ENCODE measurements at places on chromosomes 11 and 22.

DNA sequence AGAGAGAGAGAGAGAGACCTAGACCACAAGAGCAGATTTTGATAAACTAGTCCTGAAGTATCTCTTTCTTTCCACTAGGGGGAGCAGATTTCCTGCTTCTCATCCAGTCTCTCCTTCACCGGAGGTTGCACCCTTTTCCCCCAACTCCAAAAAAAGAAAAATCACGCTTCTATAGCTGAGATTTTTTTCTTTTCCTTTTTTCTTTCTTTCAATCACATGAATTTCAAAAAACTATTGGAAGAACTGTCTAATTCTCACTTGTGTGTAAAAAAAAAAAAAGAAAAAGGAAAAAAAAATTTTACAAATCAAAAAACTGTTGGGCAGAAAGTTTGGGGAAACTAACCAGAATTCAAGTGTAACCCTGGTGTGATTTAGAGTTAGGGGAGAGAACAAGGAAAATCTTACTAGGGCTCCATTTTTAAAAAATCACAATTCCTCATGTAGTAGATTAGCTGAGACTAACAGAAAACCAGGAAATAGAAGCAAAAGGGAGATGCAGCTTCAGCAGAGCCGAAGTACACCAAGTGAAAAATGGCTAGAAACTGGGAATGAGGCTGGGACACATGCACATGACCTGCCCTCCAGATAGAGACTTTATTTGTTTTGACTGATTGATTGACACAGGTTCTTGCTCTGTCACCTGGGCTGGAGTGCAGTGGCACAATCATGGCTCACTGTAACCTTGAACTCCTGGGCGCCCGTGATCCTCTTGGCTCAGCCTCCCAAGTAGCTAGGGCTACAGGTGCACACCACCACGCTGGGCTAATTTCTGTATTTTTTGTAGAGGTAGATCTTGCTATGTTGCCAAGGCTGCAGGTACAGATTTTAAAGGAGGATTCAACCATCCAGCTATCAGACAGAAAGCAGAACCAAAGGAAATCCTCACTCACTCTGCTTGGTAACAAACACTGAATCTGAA, 27.1 kb downstream of the SDHD start:
- DNase-seq: peak; percentile 45

GRCh38 chr11:41897991-41898390, 438.5 kb upstream of the LRRC4C start:
- DNase-seq: no peak

GRCh38 chr11:64058494-64058893, 22.8 kb downstream of the FLRT1 start:
- peak; percentile 55 for DNase-seq

GRCh38 chr22:43409046-43409445, 2.8 kb upstream of the MPPED1 start:
- DNase-seq: no peak

DNA sequence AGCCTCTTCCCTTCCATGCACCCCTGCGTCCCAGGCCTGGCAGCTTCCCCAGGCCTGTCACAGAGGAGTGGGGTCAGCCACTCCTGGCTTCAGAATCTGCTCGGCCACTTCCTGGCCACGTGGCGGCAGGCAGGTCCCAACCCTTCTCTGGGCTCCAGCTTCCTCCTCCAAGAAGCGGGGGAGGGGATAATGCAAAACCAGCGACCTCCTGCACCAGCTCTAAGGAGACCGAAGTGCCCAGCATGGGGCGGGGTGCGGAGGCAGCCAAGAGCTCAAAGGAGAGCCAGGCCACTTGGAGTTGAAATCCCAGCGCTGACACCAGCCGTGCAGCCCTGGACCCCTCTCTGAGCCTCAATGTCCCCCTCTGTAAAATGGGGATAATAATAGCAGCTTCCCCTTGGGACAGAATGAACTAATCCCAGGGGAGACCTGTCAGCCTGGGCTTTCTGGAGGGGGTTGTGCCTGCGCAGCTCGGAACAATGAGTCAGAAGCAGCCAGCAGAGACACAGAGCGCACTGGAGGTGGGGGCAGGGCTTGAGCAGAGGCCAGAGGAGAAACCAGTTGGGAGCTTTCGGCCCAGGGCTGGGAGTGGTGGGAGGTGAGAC, 22.8 kb upstream of the PICK1 start:
- DNase-seq: no peak

GRCh38 chr11:126311401-126312291, 7.8 kb downstream of the DCPS start:
- no peak for DNase-seq

DNA sequence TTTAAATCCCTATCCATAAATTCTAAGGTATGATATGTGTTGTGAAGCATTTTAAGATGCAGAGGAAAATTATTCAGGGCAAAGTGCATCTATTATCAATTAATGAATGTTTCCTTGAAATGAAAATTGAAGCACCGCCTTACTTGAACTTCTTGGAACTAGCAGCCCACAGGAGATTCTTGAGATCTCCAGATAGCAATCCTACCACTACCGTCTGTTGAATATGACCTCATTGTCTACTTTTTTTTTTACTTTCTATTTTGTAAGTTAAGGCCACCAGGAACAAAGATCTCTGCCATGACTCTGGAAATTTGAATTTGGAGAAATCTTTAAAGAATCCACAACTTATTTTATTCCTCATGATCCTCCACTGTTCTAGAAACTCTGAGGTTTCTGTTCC, 808.7 kb downstream of the KCNA4 start:
- DNase-seq: no peak

DNA sequence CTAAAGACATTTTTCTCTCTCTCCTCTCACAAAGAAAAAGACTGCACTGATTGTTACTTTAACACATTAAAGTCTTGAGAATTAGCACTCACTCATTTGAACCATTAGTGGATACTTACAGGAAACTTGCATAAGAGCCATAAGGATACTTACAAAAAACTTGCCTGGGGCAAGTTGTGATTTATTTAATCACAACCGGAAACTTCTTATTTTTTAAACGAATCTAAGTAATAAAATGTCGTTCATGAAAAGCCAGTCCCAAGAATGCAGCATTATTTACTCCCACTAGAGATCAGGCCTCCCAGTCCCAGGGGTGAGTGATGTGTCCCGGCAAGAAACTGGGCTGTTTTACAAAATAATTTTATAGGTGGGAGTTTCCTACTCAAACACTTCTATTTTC, 59.3 kb upstream of the TTC12 start:
- no peak for DNase-seq

- DNase-seq: no peak
Measured at GRCh38 chr11:76700177-76701100, 29.9 kb upstream of the LRRC32 start.

- no peak for DNase-seq
Measured at GRCh38 chr11:130815097-130815802, 101.0 kb downstream of the SNX19 start.

GRCh38 chr11:102915044-102915375, 40.2 kb upstream of the MMP12 start:
- no peak for DNase-seq

- DNase-seq: no peak
Measured at GRCh38 chr22:31604137-31604705, 57.8 kb downstream of the PISD start.

GRCh38 chr11:61602775-61603569, 22.1 kb upstream of the SYT7 start:
- DNase-seq: peak; percentile 85

DNA sequence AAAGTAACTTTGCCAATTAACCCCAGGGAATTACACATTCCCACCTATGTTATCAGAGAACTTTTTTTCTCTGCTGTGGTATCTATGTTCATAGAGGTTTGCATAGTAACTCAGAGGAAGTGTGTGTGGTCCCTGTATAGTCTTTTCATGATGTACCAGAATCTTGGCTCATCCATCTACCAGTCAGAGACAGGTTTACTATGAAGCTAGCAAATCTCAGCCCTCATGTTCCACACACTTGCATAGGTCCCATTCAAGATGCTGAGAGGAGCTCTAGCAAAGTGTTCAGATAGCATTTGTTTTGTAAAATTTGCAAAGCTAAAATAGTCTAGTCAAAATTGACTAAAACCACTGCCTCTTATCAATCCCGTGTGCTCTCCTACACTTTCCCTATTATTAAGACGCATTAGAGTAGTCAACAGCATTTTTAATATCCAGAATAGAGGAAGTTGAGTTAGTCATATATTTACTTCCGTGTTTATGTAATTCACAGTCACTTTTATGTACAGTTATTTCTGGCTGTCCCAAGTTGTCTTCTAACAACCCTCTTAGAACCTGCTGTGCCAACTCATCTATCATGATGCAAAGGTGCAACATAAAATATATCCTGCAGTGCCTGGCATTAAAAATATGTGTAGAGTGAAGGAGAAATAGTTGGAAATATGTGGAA, 184.2 kb downstream of the FAM76B start:
- no peak for DNase-seq

GRCh38 chr11:87466223-87466622, 428.5 kb downstream of the TMEM135 start:
- no peak for DNase-seq

DNA sequence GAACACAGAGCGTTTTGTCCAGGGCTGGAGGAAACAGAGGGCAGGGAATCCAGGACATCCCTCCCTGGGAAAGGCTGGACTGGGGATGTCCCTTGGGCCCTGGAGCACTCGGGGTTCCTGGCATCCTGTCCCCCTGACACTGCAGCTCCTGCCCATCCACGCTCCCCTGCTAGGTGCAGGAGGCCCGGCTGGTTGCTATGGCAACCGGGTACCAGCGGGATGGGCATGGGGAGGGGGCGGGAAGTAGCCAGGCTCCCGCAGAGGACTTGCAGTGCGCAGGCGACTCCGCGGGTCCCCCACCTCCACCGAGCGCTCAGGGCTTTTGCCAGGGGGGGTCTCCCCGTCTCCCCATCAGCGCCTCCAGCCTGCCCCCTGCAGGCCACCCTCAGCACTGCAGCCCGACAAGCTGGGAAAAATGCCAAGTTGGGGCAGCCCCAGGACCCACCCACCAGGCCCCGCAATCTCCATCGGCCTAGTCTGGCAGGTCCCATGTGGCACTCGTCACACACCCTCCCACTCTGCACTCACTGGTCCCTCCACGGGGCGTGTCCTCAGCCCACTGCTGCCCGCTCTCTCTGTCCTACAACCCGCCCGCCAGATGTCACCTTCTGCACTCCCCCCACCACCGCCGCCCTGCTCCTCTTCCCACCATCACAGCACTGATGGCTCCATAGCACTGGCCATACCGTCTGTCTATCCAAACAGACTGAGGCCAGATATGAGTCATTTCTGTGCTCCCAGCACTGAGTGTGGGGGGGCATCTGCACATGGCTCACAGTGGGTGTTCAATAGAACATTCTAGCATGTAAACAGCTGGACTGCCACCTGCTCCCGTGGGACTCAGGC, 31.5 kb downstream of the KIAA0930 start:
- no peak for DNase-seq

DNA sequence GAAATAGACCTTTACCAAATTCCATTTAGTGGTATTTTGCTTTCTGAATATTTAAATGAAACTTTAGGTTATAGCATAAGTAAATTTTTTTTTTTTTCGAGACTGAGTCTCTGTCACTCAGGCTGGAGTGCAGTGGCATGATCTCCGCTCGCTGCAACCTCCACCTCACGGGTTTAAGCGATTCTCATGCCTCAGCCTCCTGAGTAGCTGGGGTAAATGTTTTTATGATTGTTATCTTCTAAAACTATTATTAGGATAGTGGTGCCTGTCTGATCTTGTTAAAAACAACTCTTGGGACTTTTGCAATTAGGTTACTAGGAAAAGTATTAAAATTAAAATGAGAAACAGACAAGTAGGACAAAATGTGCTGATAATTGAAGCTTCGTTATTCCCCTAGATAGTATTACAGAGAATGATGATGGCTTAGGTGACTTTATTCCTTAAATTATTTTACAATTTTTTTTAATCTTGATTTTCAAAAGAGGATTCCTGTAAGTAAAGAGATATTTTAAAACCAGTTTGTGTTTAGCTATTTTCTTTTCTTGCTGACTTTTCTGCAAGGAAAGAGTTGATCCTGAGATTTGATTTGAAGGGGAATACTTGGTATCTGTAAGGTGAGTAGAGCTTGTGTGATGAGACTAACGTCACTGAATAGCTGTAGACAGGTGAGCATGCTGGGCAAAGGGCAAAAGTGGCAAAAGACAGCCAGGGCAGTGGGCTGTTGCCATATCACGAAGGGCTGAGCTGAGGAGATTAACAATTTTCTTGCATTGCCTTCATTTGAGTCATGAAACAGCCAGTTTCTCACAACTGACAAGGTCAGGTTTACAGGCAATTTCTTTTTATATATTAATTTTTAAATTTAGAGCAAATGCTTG, 20.8 kb downstream of the CRKL start:
- DNase-seq: no peak

GRCh38 chr22:21861264-21861848, 6.1 kb downstream of the MAPK1 start:
- no peak for DNase-seq

DNA sequence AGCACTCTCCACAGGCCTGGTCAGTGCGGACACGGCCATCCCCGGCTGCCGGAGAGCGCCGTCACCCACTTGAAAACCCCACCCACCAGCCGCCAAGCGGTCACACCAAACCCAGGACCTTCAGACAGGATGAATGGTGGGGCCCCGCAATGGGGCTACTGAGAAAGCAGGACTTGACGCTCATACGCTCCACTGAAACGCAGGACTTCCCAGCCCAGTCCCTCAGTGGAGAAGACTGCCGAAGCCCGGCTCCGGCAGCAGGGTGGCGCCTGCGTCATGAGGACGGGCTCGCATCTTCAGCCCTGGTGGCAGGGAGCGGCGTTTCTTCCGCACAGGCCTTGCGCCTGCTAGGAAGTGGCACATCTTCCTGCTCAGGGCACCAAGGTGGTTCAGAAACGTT, 15.3 kb upstream of the PHLDA2 start:
- no peak for DNase-seq

- DNase-seq: no peak
Measured at GRCh38 chr22:25212337-25212736, 7.1 kb upstream of the CRYBB2 start.

- DNase-seq: no peak
Measured at GRCh38 chr22:50310031-50310722, 2.7 kb upstream of the PLXNB2 start.

GRCh38 chr11:57249384-57250319, 12.6 kb upstream of the APLNR start:
- no peak for DNase-seq

GRCh38 chr11:84929738-84930137, 697.4 kb downstream of the DLG2 start:
- no peak for DNase-seq

- no peak for DNase-seq
Measured at GRCh38 chr11:29279716-29280115, 737.1 kb downstream of the KCNA4 start.

DNA sequence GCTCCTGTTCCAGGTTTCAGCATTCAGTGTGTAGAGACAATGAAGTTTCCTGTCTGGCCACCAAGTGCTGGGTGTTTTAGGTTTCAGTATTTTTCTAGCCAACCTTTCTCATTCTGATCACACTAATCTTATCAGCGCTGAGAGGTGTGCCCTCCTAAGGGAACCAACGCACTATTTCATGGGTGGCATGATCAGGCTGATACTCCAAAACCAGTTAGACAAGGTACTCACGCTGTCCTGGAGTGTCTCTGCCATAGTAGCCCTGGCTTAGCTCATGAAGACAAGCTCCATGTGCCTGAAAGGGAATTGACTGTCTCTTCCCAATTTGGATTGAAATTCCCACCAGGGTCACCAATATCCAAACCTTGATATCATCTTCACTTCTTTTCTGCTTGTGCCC, 8.0 kb upstream of the RAB38 start:
- no peak for DNase-seq

GRCh38 chr11:68212421-68213134, 518 bp downstream of the KMT5B start:
- peak; percentile 22 for DNase-seq

- DNase-seq: no peak
Measured at GRCh38 chr11:73274722-73275380, 2.7 kb downstream of the P2RY6 start.

- DNase-seq: no peak
Measured at GRCh38 chr11:27679136-27680015, 20.9 kb downstream of the BDNF start.

GRCh38 chr22:35538801-35539321, 1.8 kb upstream of the RASD2 start:
- DNase-seq: no peak

Data from DMS 273 treated with DMSO at 0.1 percent for 48 hours (cell line).